ENCODE measurements at places on chromosomes 1 and 21. TPM values are rescaled to one million over a fixed set of nuclear protein-coding genes. Genes with fewer than 3 reads are reported as not detected.

DNA sequence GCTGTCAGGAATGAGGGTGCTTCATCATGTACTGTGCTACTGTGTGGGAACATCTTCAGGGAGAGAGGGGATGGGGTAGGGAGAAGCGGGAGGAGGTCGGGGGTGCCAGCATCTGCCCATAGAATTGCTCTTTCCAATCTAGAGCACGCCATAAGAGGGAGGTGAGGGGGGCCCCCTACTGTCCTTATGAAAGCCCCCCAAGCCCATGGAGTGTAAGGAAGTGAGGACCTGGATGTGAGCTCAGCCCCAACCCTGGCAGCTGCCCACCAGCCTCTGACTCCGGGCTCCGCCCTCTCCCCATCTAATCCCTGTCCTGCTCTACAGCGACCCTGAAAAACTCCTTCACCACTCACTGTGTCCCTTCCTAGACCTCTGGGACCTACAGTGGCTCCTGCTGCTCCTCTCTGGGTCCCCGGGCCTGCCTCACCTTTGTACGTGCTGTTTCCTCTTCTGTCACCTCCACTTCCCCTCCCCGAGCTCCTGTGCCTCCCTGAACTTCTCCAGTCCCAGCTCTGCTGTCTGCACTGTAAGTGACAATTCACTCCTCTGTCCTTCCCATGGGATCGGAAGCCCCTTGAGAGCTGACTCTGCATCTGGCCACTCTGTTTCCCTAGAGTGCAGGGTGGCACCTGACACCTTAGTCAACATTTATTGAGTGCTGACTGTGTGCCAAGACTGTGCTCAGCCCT is 269.4 kb downstream of the PTPRU start:
- no peak for DNase-seq

Gene BRDT
- total RNA-seq, result not detected

DNA sequence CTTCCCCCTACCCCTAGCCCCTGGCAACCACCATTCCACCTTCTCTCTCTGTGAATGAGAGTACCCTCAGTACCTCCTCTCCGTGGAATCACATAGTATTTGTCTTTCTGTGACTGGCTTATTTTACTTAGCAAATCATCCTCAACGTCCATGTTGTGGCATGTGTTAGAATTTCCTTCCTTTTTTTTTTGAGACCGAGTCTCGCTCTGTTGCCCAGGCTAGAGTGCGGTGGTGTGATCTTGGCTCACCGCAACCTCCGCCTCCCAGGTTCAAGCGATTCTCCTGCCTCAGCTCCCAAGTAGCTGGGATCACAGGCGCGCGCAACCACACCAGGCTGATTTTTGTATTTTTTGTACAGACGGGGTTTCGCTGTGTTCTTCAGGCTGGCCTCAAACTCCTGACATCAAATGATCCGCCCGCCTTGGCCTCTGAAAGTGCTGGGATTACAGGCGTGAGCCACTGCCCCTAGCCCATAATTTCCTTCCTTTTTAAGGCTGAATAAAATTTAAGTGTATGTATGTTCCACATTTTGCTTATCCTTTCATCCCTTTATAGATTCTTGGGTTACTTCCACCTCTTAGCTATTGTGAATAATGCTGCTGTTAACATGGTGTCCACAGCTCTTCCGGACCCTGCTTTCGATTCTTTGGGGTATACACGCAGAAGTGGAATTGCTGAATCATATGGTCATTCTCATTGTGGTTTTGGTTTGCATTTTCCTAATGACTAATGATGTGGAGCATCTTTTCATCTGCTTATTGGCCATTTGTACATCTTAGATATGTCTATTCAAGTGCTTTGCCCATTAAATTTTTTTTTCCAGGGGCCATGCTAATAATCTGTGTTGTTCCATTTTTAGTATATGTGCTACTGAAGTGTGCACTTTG is 32.3 kb downstream of the ERRFI1 start:
- DNase-seq, result no peak

DNA sequence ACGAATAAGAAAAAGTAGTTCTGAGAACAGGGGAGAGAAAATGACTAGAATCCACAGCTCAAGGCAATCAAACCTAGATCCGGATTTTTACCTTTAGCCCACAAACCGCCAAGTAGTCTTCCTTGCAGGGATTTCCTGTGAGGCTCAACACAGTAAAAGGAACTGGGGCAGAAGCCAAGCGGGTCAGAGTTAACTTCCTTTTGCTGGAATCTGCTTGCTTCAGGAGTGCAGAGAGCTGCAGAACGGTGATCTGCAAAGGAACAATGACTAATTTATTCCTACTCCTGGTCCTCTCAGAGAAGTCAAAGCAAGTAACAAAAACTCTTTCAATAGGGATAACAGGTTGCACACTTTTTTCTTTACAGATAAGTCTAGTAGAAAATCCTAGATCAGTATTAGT is 53.4 kb downstream of the UBR4 start:
- no peak for DNase-seq

- DNase-seq, result no peak
Observed at GRCh38 chr1:202805886-202806844, 2.1 kb downstream of the KDM5B start.

- no peak for DNase-seq
Observed at GRCh38 chr1:156128654-156129597, 14.4 kb downstream of the LMNA start.

- DNase-seq, result peak; percentile 79
Observed at GRCh38 chr1:62024690-62025089, 170.0 kb upstream of the L1TD1 start.

DNA sequence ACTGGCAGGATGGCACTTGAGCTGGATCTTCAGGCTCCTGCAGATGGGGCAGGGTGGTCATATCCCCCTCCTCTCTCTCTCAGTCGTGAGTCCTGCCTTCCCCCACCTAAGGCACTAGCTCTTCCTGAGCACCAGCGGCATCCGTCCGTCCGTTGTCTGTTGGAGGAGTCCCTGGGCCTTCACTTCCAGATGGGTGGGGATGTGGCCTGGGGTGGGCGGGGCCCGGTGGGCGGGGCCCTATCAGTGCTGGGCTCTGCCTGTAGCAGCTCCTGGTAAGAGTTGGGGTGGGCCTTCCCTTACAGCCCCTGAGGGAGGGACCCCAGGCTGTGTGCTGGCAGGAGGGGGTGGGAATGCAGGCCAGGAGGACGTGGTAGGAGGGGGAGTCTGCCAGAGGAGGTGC is 10.3 kb downstream of the LDLRAD2 start:
- no peak for DNase-seq

GRCh38 chr1:233362743-233363142 is 35.2 kb downstream of the MAP3K21 start:
- no peak for DNase-seq

DNA sequence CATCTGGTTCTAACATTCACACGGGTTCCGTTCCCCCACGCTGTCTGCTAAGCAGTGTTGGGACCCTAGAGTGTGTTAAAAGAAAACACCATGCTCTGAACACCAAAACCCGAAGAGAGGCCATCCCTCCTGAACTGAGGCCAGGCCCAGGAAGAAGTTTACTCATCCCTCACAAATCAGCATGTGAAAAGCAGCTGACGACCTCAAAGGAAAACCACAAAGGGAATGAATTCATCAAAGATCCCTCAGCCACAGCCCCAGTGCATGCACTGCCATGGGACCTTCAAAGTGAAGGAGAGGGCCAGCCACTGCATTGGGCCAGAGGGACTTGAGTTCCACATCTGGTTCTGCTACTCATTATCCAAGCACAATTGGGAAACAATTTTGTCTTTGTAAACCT is 7.0 kb upstream of the PSEN2 start:
- no peak for DNase-seq

GRCh38 chr21:37032877-37033471 is 26.5 kb downstream of the RIPPLY3 start:
- no peak for DNase-seq

Gene IL19
- total RNA-seq, result not detected

Gene TXLNA
- 21.4 TPM for total RNA-seq

DNA sequence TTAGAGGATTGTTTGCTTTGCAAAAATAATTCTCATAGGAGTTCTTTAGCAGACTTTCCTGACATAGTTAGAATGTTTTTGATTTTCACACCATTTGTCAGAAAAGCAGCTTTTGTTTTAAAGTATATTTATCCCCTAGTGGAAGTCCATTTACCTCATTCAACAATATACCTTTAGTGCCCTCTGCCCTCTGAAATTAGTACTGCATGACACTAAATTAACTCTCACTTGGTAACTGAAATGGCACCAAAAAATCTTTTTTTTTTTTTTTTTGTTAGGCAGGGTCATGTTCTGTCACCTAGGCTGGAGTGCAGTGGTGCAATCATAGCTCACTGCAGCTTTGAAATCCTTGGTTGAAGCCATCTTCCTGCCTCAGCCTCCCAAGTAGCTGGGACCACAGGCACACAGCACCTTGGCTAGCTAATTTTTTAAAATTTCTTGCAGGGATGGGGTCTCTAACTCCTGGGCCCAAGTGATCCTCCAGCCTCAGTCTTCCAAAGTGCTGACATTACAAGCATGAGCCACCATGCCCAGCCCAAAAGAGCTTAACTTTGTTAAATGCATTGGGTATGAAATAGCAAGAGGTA is 13.6 kb downstream of the LRRC42 start:
- no peak for DNase-seq

Gene TMEM63A
- total RNA-seq, result 15.1 TPM

GRCh38 chr1:45477646-45478045 is 13.3 kb downstream of the TESK2 start:
- no peak for DNase-seq

Gene CRYBG2
- 1.7 TPM for total RNA-seq

Gene PDPN
- 18.8 TPM for total RNA-seq

Gene TOR1AIP2
- 58.3 TPM for total RNA-seq

- DNase-seq, result no peak
Observed at GRCh38 chr1:4689271-4689935, 35.0 kb downstream of the AJAP1 start.

GRCh38 chr1:67041841-67042503 is 12.0 kb downstream of the SLC35D1 start:
- DNase-seq, result no peak

DNA sequence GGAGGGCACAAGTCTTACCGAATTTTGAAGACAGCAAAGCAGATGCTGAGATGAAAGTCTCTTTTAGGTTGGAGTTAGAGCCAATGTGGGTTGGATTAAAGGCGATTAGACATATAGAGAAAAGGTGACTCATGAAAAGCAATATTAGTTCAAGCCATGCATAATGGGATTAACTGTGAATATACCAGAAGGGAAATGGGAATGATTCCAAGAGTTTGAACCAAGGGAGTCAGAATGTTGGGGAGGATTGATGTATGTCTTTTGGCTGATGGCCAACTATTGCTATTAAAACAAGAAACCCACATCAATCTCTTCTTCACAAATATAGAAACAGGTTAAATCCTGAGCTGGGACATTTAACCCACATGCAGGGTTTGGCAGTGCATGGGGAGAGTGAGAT is 1.2 kb downstream of the HMGCS2 start:
- DNase-seq, result no peak

- DNase-seq, result no peak
Observed at GRCh38 chr1:236133802-236134201, 8.5 kb upstream of the GPR137B start.

DNA sequence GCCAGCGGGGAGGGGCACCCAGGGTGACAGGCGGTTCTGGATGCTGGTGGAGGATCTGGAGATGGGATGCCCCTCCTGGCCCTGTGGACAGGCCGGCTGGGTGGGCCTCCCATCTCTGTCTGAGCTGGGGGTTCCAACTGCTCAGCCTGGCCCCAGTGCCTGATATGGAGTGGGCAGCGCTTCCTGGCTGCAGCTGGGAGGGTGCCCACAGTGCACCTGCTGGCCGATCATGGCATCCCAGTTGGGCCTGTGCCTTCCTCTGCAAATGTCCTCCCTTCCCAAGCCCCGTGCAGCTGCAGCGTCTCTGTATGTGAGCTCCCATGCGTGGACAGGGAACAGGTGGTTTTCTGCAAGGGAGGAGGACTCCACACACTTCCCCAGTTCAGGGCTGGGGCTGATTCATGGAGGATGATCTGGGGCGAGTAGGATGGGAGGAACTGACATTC is 2.1 kb downstream of the PFKL start:
- DNase-seq, result no peak

GRCh38 chr1:111628153-111628552 is 8.6 kb downstream of the RAP1A start:
- DNase-seq, result no peak

Gene CHIT1
- 1.5 TPM for total RNA-seq

Gene LCE1F
- total RNA-seq, result not detected

Gene LPAR3
- total RNA-seq, result 0.27 TPM

DNA sequence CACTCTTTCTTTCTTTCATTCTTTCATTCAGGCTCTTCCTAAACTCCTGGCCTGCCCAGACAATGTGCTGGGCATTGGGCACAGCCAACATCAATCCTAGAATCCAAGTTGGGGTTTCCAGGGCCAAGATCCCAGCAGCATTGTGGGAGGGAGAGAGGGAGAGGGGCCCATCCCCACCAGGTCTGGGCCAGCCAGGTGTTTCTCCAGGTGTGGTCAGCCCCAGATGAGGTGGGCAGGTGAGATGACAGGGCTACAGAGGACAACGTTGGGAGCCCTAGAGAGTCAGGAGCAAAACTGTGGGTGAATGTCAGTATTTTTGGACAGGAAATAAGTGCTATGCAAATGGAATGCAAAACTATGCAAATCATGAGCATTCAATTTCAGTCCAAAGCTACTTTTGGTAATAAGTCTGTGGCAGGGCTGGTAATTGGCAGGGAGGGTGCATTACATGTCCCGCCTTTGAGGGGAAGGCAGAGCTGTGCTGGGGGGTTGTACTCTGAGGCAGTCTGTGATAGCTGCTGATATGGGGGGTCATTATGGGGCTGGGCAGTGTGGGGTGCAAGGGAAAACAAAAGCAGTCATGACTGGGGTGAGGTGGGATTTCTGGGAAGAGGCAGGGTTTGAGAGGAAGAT is 139.9 kb upstream of the IGSF21 start:
- no peak for DNase-seq

Gene TAF13
- 31.0 TPM for total RNA-seq

Gene PPM1J
- total RNA-seq, result 1.00 TPM

DNA sequence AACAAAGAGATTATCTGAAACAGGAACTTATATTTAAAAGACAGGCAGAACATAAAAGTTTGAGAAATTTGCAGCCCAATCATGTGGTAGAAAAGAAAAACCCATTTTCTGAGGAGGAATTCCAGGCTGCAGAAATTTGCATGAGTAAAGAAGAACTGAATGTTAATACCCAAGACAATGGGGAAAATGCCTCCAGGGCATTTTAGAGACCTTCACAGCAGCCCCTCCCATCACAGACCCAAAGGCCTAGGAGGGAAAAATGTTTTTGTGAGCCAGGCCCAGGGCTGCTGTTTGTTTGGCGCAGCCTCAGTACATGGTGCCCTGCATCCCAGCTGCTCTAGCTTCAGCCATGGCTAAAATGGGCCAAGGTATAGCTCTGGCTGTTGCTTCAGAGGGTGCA is 554.3 kb upstream of the CHRM3 start:
- DNase-seq, result no peak

DNA sequence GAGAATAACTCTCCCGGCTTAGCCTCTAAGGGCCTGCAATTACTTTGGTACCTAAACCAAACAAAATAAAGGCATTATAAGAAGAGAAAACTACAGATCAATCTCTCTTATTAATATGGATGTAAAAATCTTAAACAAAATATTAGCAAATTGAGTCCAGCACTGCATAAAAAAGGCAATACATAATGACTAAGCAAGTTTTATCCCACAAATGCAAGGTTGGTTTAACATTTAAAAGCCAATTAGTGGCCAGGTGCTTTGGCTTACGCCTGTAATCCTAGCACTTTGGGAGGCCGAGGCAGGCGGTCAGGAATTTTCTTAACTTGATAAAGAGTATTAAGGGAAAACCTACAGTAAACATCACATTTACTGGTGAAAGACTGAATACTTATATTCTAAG is 67.1 kb upstream of the MAB21L3 start:
- DNase-seq, result no peak

Gene SELP
- 0.27 TPM for total RNA-seq

GRCh38 chr1:153852170-153852569 is 70.6 kb downstream of the GATAD2B start:
- no peak for DNase-seq

- no peak for DNase-seq
Observed at GRCh38 chr1:15951341-15952153, 24.4 kb downstream of the ZBTB17 start.
